ENCODE measurements at places on chromosomes 5 and 9.

DNA sequence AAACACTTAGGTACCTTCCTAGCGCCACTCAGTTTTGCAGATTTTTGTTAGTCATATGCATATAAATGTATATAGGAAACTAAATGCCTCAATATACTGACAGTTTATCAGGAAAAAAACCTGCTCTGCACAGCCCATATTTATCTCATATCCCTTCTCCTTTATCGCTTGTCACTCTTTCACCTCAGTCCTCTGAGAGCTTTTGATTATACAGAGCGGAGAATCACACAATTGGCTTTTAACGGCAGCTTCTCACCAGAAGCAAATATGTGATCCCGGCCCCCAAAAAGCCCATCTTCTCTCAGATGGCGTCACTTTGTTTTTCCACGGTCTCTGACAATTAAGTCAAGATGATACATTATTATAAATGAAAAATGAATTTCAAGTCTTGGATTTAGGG is 362.6 kb downstream of the DNAH5 start:
- no peak for DNase-seq

DNA sequence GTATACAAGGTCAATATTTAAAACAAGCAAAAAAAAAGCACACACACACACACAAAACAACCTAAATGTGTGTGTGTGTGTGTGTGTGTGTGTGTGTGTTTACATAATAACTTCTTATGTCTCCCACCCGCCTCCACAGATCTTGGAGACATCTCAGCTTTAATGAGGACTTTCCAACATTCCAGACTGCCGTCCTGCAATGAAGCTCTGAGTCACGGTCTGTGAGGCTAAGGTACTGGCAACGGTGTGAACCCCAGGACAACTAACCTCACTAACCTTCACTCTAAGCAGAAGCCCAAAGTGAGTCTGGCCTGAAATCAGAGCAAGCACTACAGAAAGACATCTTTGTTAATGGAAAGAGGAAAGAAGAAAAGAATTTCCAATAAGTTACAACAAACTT is 22.3 kb downstream of the ZNF474 start:
- DNase-seq = no peak

GRCh38 chr5:137651022-137651421 is 84.9 kb downstream of the KLHL3 start:
- no peak for DNase-seq

DNA sequence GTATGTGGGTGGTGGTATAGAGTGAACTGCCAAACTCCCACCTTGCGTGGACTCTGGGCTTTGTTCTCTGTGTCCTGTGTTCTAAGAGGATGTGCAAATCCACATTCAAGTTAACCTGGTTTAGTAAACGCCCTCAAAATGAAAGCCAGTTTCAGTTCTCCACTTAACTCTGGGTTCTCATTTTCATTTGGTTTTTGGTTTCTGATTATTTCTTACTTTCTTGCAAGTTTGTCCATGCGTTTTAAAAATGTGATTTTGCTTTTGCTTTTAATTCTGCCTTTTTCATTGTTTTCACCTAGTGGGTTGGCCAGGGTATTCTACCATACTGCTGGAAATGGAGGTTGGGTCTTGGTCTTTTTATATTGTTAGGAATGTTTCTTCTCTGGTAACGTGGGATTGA is 38.2 kb downstream of the GALNT10 start:
- DNase-seq = no peak

DNA sequence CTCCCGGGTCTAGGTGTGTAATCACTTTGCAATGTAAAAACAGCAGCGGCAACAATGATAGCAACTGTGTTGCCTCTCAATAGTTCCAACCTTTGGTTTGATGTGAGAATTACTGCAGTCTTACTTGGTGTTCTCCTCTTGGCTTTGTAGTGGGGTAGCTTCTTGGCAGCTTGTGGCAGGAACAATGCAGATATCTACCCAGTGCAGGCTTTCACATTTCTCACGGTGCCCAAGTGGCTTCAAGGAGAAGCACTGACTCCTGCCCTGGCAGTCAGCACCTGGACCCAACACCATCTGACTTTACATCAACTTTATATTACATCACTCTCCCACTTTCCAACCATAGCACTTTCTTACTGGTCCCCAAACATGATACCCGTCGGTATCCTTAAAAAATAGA is 28.4 kb upstream of the TIFAB start:
- no peak for DNase-seq

DNA sequence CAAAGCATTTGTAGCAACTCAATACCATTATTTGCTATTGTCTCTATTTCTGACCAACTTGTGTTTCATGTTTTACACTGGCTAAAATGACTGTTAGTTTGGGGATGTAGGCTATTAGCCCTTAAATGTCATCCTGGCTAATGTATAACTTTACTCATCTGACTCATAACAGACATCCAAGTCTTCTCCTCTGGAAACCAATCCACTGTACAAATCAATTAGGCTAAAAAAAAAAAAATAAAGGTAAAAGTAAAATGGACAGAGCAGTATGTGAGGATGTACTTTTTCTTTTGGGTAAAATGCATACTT is 20.6 kb downstream of the MEGF9 start:
- DNase-seq = no peak

DNA sequence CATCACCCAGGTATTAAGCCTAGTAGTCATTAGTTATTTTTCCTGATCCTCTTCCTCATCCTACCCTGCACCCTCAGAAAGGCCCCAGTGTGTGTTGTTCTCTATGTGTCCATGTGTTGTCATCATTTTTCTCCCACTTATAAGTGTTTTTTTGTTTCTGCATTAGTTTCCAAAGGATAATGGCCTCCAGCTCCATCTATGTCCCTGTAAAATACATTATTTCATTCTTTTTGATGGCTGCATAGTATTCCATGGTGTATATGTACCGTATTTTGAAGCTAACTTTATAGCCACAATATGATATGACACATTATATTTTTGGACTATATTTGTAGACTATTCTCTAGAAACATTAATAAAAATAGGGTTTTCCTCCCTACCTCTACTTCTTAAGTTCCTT is 324.4 kb upstream of the EDIL3 start:
- no peak for DNase-seq

DNA sequence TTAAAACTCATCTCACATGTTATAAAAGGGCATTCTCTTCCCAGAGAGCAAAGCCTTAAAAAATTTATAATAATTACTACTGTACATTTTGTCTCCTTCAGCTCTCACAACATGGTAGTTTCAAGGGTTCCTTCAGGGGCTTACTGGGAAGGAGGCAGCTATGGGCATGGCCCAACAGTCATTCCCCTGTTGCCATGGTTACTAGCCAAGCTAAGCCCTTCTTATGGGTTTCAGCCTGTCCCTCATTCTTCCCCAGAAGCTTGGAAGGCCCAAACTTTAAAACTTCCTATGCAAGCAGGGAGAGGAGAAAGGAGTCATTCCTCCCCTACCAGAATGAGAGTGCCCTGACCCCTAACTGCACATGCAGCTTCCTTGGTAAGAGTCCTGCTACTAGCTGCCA is 82.2 kb upstream of the CNTLN start:
- DNase-seq = no peak

GRCh38 chr5:169408731-169409130 is 107.8 kb upstream of the SLIT3 start:
- no peak for DNase-seq

GRCh38 chr9:38318759-38319495 is 73.6 kb upstream of the ALDH1B1 start:
- DNase-seq = no peak

DNA sequence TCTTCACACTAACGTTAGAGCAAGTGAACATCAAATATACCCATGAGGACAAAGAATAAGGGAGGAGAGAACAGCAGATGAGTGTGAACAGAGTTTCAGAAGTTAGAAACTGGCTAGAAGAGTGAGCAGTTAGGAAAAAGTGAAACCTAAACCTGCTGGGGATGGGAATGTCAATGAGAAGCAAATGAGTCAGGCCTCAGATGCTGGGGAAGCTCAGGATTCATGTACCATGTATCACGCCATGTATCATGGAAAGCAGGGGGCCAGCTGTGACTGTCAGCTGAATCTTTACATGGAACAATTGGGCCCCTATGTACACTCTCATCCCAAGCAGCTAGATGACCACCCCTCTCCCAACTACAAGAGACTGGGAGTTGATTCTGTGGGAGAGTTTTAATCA is 16.2 kb downstream of the GDF9 start:
- DNase-seq = no peak

DNA sequence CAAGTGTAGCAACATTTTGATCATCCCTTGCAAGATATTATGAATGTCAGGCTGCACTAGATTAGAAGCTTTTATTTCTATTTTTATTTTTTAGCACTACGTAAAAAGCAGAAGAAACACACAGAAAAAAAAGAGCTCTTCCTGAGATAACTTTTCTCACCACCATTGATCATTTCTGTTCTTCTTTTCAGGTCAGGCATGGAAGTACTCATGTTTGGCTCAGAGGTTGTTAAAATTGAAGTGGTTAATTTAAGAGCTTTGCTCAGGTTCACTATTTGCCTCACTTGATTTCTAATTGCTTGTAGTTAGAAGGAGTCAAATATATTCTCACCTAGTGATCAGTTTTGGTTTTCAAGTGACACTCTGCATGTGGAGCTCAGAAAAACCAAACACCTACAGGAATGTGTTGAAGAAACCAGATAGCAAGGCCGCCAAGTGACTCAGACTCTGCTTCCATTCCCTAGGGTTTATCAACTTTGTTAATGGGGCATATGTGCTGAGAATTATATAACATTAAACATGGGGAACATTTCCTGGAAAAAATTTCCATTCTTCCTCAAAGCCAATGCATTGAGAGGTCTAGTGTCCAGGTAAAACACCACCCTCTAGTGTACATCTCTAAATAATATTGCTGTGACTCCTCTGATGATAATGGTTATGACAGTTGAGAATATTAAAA is 679.8 kb downstream of the CETN3 start:
- no peak for DNase-seq

GRCh38 chr5:172207511-172207910 is 13.5 kb downstream of the EFCAB9 start:
- DNase-seq = no peak
